HuH-7.5 (cell line): ENCODE measurements at places on chromosomes 12 and 14.

DNA sequence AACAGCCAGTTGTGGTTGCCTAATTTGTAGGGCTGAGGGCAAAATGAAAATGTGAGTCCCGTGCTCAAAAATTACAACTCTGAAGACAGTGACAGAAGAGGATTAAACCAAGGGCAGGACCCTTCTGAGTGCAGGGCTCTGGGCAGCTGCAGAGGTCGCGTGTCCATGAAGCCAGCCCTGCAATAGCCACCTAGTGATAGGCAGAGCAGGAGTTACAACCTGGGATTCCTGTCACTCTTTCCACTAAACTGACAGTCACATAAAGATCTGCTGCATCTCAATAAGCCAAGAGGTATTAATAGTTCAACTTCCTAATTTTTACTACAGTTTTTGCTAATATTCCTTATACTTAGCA, 94.1 kb downstream of the SLC2A13 start:
- DNase-seq, result no peak

- DNase-seq, result no peak
Measured at GRCh38 chr12:88925454-88925853, 345.2 kb upstream of the KITLG start.

GRCh38 chr14:23864259-23864658, 89.3 kb upstream of the DHRS4 start:
- no peak for DNase-seq

DNA sequence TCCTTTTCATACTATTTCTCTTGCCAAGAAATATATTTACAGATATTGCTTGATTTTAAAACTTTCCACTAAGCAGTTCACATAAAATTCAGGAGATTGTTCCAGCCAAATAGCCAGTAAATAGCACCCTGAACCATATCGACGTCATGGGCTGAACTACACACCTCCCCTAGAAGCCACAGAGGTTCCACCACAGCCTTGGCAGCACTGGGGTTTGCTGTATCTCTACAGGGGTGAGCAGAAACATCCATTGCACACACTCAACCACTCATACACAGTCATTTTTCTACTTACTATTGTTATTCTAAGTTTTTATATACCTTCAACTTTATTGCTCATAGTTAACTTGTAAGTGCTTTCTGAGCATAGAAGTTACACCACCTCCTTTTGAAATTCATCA, 8.1 kb upstream of the EIF2S3B start:
- no peak for DNase-seq

GRCh38 chr14:91125271-91125660, 11.4 kb downstream of the DGLUCY start:
- DNase-seq, result no peak

DNA sequence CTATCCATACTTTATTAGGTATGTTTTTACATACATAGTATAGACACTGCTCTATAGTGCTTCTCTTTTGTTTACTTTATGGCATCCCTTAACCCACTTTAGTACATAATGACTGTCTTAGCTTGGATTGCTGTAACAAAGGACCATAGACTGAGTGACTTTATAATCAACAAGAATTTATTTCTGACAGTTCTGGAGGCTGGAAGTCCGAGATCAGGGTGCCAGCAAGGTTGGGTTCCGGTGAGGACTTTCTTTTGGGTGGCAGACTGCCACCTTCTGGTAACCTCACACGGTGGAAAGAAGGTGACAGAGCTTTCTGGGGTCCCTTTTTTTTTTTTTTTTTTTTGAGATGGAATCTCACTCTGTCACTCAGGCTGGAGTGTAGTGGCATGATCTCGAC, 48.6 kb upstream of the PPM1H start:
- no peak for DNase-seq

- DNase-seq, result no peak
Measured at GRCh38 chr12:125122668-125123067, 57.4 kb downstream of the AACS start.
